Hematopoietic multipotent progenitor cell treated with erythropoietin and hydrocortisone succinate and interleukin-3 and kit ligand, for 15 days (in vitro differentiated cells): ENCODE measurements at places on chromosomes 6 and 20.

- DNase-seq, result peak; percentile 62
These were observed 14.3 kb upstream of the SPAG4 start for GRCh38 chr20:35600993-35601973.

GRCh38 chr6:10837622-10837994 lies 731 bp downstream of the MAK start:
- DNase-seq, result peak; percentile 10

DNA sequence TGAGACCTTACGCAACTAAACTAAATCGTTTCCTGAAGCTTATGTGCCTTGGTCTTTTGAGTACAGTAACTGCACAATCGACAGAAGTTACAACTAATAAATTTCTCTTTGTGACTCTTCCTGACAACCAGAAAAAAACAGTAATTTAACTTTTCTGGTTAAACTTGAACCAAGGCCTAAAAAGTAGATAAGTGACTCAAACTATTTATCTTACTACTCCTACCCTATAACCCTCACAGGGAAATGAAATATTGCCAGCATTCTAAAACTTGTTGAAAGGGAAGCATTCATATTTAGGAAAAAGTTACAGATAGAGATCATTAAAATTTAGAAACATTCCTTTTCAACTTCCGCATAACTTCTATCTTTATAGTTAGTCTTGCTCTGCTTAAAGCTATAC lies 1034.4 kb downstream of the EYS start:
- no peak for DNase-seq

DNA sequence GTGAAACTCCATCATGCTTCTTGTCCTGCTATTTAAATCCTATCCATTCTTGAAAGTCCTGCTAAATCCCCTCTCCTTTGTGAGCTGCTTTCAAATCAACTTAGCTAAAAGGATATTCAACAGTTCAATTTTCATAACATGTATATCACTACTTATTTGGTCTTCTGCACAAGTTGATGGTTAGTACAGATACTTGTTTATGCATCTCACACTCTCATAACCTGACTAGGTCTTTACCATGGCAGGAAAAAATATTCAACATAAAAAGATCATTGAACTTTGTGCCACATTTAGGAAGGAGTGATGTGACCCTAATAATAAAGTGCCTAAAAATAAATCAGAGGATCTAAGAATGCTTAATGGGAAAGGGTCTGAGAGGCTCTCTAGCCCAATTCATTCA lies 148.2 kb downstream of the RALGAPA2 start:
- no peak for DNase-seq

GRCh38 chr6:98836025-98836961 lies 1.9 kb downstream of the POU3F2 start:
- no peak for DNase-seq

GRCh38 chr6:18269253-18269652 lies 4.9 kb upstream of the DEK start:
- DNase-seq, result no peak

GRCh38 chr6:30102414-30102969 lies 10.4 kb downstream of the TRIM31 start:
- no peak for DNase-seq

DNA sequence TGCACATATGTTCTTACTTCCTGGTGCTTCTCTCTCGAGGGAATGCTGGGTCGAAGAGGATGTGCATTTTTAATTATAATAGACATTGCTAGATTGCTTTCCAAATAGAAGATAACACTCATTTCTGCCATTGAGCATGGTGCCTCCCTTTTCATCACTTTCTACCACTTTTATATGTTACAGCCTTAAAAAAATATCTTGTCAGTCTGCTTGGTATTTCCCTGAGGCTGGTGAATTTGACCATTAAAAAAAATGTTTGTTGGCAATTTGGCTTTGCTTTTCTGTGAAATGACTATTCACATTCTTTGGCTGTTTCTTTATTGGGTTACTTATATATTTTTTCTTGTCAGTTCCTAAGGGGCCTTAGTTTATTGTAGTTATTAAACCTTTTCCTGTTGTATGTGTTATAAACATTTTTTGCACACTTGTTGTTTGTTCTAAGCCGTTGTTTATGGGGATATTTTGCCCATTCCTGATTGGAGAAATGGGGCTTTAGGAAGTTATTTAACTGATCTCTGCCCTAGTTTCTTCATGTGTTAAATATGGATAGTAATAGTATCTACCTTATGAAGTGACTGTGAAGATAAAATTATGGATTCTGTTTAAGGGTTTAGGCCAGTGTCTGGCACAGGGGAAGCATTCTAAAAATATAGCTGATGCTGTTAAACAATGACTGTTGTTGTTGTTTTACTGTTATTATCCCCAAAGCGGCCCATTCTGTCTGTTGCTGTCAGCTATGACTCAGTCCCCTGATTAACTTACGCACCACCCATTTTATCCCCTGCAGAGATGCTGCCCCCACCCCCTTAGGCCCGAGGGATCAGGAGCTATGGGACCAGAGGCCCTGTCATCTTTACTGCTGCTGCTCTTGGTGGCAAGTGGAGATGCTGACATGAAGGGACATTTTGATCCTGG lies 3.8 kb downstream of the DDR1 start:
- DNase-seq, result no peak
